ENCODE measurements at places on chromosomes 2 and 18.

GRCh38 chr2:97932975-97933662 lies 62.6 kb downstream of the TMEM131 start:
- DNase-seq, result no peak

DNA sequence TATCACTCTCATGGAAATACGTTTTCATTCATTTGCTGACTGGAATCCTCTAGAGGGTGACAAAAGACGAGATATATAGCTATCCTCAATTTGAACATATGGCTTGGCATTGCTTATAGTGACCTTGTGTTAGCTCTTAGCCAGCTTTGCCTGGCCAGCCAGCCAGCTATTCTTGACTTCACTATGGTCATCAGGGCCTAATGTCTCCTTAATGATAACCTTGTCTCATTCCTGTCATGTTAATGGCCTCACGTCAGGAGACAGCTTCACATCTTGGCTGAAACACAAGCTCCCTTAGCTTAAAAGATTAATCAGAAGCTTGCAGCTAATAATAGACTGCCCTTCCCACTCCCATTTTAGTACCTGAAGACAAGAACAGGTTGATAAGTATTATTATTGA lies 1517.5 kb upstream of the PIK3C3 start:
- no peak for DNase-seq

DNA sequence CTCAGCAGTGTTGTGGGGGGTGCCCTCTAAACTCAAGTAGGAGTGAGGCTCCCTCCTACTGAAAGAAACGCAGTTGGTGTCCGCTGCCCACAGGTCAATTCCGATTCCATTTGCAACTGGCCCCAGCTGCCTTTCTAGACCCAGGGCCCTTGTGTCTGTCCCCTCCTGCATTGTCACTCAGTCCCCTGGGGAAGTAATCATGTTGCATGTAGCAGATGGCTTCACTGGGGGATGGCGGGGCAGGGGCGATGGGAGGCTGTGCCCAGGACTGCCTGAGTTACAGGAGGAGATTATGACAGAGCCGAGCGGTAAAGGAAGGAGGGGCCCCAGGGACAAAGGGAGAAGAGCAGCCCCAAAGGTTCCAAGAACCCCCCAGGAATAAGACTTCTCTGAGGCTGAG lies 62.5 kb upstream of the SH3RF3 start:
- no peak for DNase-seq

DNA sequence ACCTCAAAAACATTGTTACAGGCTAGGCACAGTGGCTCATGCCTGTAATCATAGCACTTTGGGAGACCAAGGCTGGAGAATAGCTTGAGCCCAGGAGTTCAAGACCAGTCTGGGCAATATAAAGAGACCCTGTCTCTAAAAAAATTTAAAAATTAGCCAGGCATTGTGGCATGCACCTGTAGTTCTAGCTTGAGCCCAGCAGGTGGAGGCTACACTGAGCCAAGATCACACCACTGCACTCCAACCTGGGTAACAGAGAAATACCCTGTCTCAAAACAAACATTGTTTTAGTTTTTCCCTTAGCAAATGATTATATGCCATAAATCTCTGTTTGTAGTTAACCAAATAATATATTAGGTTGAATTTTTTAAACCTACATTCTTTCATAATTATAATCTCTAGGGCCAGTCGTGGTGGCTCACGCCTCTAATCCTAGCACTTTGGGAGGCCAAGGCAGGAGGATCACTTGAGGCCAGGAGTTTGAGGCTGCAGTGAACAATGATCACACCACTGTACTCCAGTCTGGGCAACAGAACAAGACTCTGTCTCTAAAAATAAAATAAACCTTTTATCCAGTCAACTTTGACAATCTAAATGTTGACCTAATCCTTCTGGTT lies 13.3 kb upstream of the CYP20A1 start:
- DNase-seq, result no peak

GRCh38 chr2:218860950-218861381 lies 1.4 kb downstream of the WNT6 start:
- DNase-seq, result peak; percentile 93

DNA sequence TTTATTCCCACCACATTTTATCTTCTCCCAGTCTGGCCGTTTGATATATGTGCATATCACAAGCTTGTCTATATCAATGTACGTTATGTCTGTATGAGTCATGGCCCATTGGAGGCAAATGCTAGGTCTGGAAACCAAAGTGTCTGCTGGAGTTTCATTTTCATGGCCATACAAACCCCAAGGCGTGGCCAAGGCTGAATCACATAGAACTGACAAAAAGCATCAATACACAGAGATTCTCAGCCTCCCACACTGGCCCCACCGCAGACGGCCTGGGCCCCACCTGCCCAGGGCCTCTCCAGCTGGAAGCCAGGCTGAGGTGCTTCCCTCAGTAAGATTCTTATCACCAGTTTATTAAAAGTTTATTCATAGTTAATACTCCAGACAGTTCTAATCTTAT lies 40.5 kb upstream of the SALL3 start:
- no peak for DNase-seq

- no peak for DNase-seq
Observed at GRCh38 chr18:80223581-80224148, 23.6 kb downstream of the PARD6G start.

GRCh38 chr2:63805412-63805811 lies 36.3 kb upstream of the UGP2 start:
- no peak for DNase-seq

DNA sequence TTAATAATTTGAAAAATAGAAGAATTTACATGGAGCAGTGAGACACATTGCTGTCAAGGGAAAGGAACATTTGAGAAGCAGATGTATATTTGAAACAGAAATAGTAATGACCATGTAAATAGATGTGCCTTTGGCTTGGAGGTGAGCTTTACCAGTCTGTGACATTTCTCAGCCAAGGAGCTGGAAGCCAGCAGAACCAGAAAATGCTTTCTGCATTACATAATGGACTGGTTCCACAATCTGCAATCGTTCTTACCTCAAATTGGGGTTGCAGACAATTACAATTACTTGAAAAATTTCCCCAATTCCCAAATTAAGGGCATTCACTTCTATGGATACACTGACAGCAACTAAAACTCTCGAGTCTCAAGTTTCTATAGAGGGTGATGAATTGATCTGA lies 59.7 kb downstream of the HNMT start:
- DNase-seq, result no peak

- no peak for DNase-seq
Observed at GRCh38 chr2:38448692-38449410, 71.8 kb upstream of the ATL2 start.

GRCh38 chr18:36580266-36580665 lies 248.5 kb downstream of the TPGS2 start:
- DNase-seq, result no peak

- peak; percentile 18 for DNase-seq
Observed at GRCh38 chr18:32271672-32272208, 81.9 kb downstream of the MEP1B start.

Measured in SK-N-DZ (cell line).